ENCODE measurements at places on chromosomes 6 and 20.
A peak's percentile ranks its signal among the peaks of the same experiment; 100 is the strongest.

- no peak for DNase-seq
These were observed 27.1 kb downstream of the PRR18 start for GRCh38 chr6:166281104-166281503.

DNA sequence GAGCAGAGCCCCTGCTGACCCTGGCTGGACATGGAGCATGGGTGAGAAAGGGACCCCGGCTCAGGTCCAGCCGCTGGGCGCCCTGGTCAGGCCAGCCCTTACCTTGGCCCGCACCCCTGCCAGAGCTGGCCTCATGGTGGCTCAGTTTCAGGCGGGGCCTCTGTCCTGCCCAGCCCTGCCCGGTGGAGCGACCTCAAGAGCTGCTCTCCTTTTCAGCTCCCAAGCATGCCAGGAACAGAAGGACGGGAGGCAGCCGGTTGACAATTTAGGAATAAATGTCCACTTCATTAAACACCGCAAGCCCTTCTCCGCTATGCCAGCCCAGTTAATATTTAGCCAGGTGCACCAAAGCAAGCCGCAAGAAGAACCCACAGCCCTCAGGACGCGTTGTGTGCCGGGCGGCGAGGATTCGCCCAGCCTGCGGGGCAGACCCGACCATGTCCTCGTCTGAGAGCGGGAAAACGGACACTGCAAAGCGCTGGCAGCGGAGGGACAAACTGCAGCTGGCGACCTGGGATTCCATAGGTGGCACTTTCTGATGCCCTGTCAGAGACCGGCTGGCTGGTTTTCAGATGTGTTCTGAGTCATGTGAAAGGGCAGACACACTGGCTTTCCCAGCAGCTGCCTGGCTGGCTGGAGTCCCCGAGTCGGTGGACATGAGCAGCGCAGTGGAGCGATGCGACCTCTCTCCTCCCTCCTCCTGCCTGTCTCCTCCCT is 221.9 kb downstream of the TTLL2 start:
- no peak for DNase-seq

GRCh38 chr6:105318660-105319059 is 84.2 kb downstream of the PREP start:
- DNase-seq: no peak

DNA sequence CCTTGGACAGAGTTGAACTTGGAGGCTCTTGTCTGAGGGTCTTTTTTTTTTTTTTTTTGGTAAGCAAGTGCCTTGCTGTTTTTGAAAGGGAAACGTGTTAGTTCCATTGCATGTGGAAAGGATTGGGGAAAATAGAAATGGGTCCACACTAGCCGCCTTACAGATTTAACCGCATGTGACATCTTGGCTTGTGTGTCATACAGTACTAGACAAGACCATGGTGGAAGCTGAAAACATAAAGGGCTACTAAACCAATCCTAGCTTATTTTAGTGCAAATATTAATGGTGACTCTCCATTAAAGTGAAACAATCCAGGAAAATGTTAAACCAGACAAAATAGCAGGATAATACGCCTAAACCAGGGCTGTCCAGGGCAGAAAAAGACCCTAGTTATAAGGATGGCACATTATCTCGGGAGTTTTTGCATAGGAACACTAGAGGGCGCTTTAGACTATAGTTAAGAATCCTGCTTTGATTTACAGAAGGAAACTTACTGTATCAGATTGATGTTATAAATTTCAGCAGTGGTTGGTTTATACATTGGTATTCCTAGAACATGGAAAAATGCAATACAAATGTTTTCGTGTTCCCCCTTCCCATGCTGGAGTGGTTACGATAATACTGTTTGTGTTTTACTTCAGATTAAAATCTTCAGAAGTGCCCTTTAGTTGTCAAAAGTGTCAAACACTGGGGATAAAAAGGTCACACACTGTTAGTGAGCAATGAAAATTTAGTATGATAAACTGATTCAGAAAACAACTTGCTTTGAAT is 59.8 kb upstream of the DEK start:
- DNase-seq: no peak

DNA sequence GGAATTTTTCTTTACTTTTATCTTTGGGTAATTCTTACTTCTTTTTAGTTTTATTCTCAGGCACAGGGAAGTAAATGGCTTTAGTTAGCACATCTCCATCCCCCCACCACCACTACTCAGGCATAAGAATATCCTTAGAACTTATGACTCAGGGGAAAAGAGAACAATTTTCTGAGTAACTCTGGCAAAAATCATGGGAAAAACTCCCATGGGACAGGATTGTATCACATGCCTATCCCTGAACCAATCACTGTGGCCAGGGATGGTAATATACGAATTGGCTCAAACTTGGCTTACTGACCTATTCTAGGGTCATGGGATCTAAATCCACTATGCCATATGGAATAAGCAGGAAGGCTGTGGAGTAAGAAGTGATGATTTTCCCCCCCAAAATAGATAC is 339.1 kb downstream of the BTBD3 start:
- DNase-seq: no peak

- peak; percentile 50 for DNase-seq
These were observed 71.9 kb downstream of the TMEM170B start for GRCh38 chr6:11609324-11610071.

GRCh38 chr20:87401-87800 is at the start of gene DEFB125:
Gene DEFB125 (plus strand): TSS chr20:87672. CDS start chr20:87710, 38 bp downstream.
- no peak for DNase-seq

- peak; percentile 86 for DNase-seq
These were observed at the start of gene PAK5 for GRCh38 chr20:9838378-9839295. Gene PAK5 (minus strand): TSS chr20:9839076. CDS start chr20:9644328, 194,748 bp downstream.

- DNase-seq: no peak
These were observed 10.5 kb upstream of the PLN start for GRCh38 chr6:118537574-118537973.

- no peak for DNase-seq
These were observed 46.8 kb downstream of the AIG1 start for GRCh38 chr6:143107440-143107839.

DNA sequence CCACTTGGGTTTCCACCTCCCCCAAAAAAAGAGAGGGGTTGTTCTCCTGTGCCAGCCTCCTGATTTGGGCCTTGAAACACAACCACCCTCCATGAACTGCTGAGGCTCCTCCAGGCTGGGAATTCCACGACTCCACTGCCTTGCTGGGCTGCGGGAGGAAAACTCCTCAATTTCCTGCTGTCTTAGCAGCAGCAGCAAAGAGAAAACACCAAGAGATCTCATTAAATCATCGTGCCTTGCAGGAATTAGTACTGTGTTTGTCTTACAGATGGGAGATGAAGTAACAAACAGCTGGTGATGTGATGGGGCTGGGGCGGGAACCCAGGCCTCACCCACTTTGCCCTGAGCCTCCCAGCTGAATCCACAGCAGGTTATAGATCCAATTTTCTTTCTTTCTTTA is 29.0 kb downstream of the BPIFB1 start:
- no peak for DNase-seq

GRCh38 chr6:46773201-46773855 is 19.9 kb upstream of the MEP1A start:
- DNase-seq: no peak

- DNase-seq: no peak
These were observed 5.8 kb downstream of the FLRT3 start for GRCh38 chr20:14331646-14332045.

GRCh38 chr6:133130863-133131262 is 110.3 kb upstream of the EYA4 start:
- no peak for DNase-seq

DNA sequence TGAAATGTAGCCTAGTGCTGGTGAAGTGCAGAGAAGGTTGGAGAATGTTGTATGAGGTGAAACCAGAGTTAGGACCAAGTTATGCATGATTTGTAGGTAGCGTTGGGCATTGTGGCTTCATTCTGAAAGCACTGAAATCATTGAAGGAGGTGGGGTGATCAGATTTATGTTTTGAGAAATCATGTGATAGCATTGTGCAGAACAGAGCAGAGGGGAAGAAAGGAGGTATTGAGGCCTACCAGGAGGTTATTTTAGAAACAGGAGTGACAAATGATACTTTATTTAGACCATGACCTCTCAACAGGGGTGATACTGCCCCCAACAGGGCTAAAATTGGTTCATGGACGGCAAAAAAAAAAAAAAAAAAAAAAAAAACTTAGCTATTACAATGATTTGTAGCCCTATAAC is 15.6 kb upstream of the HMGN3 start:
- no peak for DNase-seq

GRCh38 chr6:37807656-37808055 is 11.9 kb upstream of the ZFAND3 start:
- peak; percentile 34 for DNase-seq

- no peak for DNase-seq
These were observed 116.3 kb downstream of the PCSK2 start for GRCh38 chr20:17343091-17343490.

GRCh38 chr20:46131396-46131795 is 13.3 kb downstream of the CD40 start:
- DNase-seq: no peak

DNA sequence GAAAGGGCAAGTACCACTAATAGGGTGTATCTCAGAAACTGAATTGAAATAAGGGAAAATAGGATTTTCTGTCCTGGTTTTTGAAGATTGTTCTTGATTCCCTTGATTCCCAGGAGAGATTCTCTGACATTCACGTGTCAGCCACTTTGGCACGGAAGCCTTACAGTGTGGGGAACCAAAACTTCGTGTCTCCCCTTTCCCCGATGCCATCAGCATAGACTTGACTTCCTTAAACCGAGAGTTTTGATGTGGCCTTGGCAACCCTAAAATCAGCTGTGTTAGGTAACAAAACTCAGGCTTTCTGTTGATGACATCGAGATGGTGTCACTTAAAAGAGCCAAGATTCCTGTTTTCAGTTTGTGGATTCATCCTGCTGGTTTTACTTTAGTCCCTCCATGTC is 7.5 kb downstream of the HMGN4 start:
- no peak for DNase-seq

GRCh38 chr6:10465629-10466499 is 51.0 kb upstream of the TFAP2A start:
- no peak for DNase-seq

DNA sequence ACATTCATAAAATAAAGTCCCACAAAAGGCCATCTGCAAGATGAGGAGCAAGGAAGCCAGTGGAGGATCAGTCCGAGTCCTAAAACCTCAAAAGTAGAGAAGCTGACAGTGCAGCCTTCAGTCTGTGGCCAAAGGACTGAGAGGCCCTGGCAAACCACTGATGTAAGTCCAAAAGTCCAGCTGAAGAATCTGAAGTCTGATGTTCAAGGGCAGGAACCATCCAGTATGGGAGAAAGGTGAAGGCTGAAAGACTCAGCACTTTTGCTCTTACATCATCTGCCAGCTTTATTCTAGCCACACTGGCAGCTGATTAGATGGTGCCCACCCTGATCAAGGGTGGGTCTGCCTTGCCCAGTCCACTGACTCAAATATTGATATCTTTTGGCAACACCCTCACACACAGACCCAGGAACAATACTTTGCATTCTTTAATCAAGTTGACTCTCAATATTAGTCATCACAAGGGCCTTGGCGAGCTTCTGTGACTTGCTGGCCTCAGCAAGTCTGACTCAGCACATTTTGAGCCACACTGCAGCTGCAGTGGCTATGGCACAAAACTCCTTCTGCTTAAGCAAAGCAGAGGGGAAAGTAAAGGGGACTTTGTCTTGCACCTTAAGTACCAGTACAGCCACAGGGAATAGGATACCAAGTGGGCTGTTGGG is 1370.3 kb upstream of the CITED2 start:
- DNase-seq: no peak

DNA sequence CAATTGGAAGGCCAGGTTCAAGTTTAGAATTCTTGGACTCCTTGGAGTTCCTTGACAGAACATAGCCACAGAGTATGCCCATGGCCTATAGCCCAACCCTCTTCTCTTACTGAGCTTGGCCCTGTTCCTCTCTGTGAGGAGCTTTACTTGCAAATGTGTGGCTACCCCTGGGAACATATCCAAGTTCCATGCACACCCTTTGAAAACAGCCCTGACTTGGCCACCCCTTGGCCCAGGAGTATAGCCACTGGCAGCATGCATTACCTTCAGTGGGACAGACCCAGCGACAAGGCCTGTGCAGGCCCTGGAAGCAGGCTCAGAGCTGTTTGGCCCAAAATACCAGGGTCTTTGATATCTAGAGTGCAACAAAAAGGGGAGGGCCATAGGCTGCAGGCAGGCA is 19.5 kb upstream of the MAS1 start:
- no peak for DNase-seq

DNA sequence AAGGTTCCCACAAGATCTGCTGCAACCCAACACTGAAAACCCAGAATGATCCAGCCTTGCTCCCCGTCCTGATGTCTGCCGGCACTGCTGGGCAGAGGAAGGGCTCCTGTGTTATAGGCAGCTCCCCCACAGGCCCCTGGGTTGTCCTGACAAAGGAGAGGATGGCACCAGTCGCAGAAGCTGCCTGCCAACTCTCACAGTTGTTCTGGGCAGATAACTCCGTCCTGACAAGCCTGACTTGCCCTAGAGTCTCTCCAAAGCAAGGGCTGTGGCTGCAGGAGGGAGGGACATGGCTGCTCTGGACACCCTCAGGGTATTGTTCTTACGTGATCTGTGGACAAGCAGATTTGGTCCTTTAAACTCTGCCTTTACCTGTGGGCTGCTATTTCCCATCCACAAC is 243.8 kb downstream of the CDH26 start:
- no peak for DNase-seq

DNA sequence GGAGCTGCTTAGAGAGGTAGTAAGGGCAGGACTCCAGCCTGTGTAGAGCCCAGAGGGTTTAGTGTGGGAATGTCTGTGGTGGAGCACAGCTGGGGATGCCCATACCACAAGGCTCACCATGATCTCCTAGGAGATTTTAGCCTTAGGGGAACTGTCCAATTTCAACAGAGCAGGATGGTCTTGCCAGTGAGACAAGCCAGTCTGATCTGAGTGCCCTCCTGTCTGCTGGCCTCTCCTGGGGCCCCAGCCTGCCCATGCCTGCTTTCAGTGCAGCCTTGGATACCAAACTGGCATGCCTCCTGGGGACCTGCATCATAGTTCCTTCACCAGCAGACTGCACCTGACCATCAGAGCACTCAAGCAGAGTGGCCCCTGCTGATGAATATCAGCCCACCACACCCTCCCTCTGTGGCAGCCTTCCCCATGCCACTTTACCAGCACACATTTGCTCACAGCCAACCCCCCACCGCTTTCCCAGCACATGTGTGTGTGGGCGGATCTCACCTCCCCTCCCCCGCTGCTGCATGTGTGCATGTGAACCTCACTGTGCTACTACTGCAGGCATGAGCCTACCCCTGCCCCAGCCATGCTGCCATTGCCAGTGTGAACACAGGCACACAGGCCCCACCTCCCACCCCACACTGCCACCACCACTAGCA is 7.9 kb upstream of the TREM1 start:
- DNase-seq: no peak

GRCh38 chr20:36234771-36235320 is 1.4 kb upstream of the AAR2 start:
- no peak for DNase-seq

DNA sequence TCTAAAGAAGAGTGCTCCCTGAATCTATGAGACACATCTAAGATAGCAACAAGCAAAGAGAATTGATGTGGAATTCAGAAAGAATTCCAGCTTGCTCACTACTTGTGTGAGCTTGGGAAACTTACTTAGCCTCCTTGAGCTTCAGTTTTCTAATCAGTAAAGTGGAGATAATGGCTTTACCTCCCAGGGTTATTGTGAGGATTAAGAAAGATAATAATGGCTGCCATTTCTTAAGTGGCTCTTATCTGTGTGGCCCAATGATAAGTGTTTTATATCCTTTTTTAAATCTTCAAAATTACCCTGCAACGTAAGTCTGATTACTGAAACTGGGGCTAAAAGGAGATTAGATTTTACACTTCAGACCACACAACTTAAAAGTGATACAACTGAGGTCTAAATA is 418.5 kb downstream of the LMBRD1 start:
- DNase-seq: no peak

- no peak for DNase-seq
These were observed 26.8 kb upstream of the SLC9A8 start for GRCh38 chr20:49785852-49786175.
